ENCODE measurements at places on chromosomes 13 and 19.

DNA sequence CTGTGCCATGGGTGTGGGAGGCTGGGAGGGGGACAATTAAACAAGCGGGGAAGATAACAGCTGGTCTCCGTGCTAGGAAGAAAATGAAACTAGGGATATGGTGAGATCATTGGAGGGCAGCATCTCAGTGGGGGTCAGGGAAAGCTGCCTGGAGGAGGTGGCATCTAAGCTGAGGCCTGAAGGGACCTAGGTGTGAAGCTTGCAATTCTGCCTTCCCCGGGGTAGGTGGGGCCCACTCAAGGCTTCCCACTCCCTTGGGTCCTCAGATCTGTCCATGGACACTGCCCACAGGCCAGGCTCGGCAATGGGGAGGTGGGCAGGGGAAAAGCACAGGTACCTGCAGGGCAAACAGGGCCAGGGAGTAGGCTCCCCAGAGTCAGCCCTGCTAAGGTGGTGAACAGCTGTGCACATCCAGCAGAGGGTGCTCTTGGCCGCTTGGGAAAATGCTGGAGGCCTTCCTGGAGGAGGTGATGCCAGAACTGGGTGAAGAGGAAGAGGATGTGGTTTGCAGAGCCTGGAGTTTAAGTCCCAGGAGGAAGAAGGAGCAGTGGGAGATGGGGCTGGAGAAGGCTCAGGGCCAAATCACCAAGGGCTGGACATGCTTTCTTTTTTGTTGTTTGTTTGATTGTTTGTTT lies 25.7 kb upstream of the CCNE1 start:
- DNase-seq = peak; percentile 6

DNA sequence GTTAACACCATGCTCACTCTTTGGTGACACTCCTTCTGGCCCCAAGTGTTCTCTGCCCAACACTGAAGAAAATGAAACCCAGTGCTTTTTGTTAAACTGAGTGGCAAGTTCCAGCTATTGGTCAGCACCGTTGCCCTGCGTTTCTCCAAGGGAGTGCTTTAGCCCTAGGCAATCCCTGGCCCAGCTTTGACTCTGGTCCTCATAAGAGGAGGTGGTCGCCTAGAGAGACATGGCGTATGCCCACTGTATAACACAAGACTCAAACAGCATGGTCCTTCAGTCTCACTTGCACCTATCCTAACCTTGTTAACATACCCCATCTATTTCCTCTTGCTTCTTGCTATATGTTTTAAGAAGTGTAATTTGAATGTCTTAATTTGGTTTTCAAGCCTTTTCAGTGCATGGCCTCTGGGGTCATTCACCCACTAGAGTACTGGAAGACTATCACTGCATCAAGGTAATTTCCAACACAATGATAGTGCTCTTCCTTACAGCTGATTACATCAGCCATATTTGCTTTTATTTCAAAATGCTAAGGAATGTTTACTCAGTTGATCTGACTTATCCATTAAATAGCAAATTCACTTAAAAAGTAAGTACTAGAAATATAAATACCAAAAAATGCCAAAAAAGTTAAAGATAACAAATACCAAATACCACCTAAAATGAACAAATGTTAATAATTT lies 190.5 kb upstream of the SOX21 start:
- no peak for DNase-seq

DNA sequence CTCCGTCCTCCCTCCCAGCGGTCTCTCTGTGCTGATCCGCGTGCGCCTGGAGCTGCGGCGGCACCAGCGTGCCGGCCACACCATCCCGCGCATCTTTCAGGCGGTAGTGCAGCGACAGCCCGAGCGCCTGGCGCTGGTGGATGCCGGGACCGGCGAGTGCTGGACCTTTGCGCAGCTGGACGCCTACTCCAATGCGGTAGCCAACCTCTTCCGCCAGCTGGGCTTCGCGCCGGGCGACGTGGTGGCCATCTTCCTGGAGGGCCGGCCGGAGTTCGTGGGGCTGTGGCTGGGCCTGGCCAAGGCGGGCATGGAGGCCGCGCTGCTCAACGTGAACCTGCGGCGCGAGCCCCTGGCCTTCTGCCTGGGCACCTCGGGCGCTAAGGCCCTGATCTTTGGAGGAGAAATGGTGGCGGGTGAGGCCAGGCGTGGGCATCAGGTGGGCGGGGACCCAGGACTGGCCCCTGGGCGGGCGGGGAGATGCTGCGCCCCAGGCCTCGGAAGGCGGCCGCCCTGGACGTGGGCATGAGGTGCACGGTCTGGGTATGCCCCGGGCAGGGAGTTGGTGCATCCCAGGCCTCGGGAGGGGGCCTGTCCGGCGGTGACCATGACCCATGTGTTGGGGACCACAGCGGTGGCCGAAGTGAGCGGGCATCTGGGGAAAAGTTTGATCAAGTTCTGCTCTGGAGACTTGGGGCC lies 16.4 kb downstream of the SLC27A1 start:
- no peak for DNase-seq

DNA sequence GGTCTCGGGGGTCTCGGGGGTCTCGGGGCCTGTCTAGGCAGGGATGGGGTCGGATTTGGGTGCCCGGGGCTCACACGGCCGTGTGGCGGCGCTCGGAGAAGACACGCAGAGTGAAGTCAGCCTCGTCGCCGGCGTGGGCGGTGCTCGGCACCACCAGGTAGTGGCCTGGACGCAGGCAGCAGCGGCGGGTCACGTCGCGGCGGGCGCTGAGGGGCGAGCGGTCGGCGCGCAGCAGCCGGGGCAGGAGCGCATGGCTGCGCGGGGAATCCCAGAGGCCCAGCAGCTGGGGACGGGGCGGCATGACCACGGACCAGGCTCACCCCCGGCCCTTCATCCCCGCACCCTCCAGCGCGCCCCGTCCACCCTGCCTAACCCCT lies 8.2 kb downstream of the CAPN12 start:
- no peak for DNase-seq

- DNase-seq = no peak
Observed at GRCh38 chr19:13996928-13997630, 9.0 kb downstream of the RFX1 start.

GRCh38 chr19:39082745-39083598 lies 1.2 kb upstream of the ACP7 start:
- no peak for DNase-seq

- DNase-seq = no peak
Observed at GRCh38 chr19:17797424-17798201, 2.7 kb downstream of the B3GNT3 start.

- DNase-seq = no peak
Observed at GRCh38 chr13:68358294-68358705, 1128.2 kb upstream of the PCDH9 start.

GRCh38 chr19:55836340-55836739 lies at the start of gene NLRP4:
Gene NLRP4, plus strand, starts transcription at chr19:55836540. Its CDS starts 15,541 bp downstream, at chr19:55852081.
- no peak for DNase-seq

GRCh38 chr19:50921426-50922316 lies 10.5 kb upstream of the KLK4 start:
- no peak for DNase-seq

DNA sequence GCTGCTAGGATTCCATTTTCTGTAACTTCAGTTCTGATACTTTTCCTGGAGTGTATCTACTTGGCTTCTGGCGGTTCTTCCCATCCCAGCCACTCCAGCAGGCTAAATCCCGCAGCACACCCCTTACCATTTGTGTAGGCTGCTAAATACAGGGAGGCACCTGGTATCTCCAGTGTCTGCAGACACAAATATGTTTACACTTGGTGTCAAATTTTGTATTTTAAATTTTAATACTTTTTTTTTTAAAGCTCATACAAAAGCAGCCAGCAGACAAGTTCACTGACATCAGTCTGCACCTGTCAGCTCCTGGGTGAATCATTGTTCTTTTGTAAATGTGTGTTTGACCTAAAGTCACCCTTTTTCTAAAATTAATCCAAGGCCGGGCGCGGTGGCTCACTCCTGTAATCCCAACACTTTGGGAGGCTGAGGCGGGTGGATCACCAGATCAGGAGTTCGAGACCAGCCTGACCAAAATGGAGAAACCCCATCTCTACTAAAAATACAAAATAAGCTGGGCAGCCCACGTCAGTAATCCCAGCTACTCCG lies 3.4 kb upstream of the ZSCAN4 start:
- DNase-seq = no peak

DNA sequence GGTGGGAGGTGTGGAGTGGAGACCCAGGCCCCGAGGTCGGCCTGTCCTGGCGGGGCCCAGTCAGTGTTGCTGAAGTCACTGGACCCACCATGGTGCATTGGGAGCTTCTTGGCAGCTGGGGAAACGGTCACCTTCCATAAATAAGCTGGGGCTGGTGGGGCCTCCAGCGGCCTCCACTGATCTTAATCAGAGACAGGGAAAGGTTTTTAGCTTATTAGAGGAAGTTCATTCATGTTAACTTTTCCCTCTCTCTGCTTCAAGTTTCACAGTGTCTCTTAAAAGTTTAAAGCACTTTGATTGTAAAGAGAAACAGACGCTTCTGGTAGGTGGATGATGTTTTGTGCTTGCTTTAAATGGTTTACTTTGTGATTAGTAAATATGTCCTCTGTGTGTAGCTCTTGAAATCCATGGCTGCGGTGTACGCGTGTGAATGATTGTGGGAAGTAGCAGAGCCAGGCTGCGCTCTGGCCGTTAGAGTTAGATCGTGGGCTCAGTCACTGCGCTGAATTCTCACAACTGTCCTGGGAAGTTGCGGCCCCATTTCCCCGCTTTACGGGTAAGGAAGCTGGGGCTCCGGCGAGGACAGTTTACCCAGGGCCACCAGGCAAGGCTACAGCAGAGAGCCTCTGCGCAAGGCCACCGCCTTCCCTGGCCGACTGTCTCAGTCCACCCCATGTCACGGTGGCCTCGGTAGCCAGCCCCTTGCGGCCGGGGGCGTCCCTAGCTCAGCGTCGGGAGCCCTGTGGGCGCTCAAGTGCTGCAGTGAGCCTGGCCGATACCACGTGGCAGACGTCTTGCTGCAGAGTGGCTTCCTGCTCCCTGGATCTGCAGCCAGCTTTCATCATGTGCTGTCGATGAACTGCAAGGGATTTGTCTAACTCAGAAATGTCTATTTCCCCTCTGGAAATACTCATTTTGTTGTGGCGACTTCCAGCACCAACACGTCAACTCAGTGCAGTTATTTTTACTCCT lies 16.5 kb upstream of the NDUFS7 start:
- no peak for DNase-seq

DNA sequence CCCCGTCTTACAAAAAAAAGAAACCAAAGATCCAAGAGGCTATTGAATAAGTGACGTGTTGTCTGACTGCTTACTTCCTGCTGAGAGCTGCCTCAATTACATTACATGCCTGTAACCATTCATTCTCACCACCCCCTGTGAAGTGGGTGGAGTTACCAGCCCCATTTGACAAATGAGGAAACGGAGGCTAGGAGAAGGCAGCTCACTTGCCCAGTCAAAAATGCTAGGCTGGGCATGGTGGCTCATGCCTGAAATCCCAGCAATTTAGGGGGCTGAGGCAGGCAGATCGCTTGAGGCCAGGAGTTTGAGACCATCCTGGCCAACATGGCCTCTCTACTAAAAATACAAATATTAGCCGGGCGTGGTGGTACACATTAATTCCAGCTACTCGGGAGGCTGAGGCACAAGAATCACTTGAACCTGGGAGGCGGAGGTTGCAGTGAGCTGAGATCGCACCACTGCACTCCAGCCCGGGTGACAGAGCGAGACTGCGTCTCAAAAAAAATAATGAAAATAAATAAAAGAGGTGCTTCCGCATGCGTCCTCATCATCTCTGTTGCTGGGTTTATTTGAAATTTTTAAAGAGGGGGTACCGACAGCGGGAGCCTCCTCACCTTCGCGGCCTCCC lies 499 bp downstream of the LSM7 start:
- no peak for DNase-seq

DNA sequence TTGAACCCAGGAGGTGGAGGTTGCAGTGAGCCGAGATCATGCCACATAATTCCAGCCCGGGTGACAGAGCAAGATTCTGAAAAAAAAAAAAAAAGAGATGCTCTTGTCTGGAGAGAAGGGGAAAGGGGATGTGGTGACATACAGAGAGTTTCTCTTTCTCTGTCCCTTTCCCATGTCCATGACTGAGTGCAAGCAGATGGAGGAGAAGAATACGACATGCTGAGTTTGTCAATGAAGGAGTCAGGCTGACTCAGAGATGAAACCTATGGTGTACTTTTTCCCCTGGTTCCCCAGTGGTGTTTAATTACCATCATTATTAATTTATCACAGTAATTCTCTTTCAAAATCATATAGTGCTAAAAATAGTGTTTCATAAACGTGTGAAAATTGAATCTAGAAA lies 448.8 kb downstream of the FOXO1 start:
- no peak for DNase-seq

DNA sequence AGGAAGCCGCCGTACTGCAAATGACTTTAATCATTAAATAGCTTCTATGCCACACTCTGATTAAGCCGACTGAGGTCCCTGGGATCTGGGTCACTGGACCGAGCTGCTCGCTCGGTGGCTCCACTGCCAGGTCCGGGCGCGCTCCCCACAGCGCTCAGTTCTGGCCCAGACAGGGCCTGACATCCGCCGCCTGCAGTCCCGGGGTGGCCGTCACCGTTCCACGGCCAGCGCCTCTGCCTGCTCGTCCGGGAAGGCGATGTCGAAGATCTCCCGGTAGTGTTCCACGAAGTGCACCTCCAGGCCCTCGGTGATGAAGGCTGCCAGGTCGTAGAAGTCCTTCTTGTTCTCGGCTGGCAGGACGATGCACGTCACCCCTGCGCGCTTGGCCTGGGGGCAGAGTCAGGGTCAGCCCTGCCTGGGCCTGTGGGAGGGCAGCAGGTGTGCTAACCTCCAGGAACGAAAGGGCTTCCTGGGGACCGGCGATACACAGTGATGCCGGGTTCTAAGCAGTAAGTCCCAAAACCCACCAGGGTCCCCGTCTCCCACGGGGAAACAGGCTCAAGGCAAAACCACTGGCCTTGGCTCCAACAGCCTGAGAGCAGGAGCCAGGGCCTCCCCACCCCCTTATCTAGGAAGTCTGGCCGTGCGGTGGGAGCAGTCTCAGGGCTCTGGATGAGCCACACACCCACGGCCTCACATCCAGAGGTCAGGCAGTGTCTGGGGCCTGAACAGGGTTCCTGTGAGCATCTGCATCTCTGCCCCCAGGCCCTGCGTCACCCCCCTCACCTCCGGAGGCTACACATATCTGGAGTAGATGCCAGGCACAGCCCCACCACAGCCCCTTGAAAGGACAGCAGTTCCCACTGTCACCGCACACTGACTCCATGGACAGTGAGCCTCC lies 2.0 kb downstream of the RPL36 start:
- DNase-seq = no peak

DNA sequence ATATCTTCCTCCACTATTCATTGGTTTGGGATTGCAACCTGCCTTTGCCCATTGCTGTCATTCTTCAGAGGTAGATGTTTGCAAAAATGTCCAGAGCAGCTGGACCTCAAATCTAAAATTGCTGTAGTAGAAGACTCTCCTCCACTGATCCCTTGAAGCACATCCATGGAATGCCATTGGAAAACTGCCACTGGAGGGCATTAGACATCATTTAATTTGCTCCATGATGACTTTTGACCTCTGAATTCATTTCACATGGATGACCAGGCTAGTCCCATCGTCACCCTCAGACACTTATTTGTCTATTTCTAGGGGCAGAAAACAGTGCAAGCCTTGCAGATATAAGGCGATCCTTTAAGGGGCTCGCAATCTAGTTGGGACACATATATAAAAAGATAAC lies 33.9 kb upstream of the FLT1 start:
- DNase-seq = no peak

DNA sequence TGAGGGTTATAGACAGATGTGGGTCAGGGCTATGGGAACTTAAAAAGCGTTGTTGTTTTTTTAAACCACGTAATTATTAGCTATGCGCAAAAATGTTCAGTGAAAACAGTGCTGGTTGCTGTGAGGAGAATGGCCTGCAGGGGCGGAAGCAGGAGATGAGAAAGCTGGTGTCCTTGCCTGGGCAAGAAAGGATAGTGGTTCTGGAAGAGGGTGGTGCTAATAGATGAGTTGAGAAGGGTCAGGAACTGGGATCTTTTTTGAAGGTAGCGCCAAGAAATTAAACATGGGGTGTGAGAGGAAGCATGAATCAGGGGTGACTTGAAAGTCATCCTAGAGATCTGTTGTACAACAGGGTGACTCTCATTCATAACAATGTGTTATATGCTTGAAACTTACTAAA lies 4.8 kb upstream of the SMG9 start:
- no peak for DNase-seq
